ENCODE measurements at places on chromosomes 12 and 14.

- peak; percentile 12 for DNase-seq
Observed at GRCh38 chr12:3928538-3929184, 55.5 kb upstream of the PARP11 start.

GRCh38 chr14:24851837-24852236 is 198.1 kb downstream of the STXBP6 start:
- DNase-seq, result no peak

DNA sequence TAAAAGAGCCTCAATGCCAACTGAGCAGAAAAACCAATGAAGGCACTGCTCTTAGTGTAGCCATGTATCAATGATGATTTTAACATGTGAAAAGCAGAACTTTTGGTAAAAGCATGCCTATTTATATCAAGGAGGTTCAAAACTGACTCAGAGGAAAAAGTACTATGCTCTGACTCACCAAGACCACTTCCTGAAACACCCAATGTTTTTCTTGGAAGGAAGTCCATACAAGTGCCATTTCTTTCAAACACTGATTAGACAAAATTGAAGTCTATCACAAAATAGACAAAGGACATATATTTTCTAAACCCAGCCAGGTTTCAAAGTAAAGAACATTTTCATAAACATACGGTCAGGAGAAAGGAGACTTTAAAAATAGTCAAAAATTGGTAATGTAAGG is 88.6 kb downstream of the EPS8 start:
- peak; percentile 24 for DNase-seq

- DNase-seq, result no peak
Observed at GRCh38 chr12:114368685-114369452, 37.1 kb downstream of the TBX5 start.

GRCh38 chr12:77686760-77687159 is 143.9 kb upstream of the NAV3 start:
- DNase-seq, result no peak

DNA sequence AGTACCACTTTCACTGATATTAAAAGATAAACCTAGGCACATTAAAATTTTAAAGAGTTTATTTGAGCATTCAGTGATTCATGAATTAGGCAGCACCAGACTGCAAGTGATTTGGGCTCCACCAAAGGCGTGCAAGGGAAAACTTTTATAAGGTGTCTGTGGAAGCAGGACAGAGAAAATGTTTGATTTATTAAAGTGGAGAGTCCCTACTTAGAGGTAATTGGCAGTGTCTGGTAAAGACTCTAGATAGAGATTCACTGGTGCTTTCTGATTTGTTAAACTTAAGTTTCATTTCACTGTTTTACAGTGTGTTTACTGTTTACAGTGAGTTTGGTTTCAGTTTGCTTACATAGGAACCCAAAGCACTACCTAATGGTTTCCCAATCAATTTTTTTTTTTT is 72.8 kb downstream of the ANKS1B start:
- no peak for DNase-seq

DNA sequence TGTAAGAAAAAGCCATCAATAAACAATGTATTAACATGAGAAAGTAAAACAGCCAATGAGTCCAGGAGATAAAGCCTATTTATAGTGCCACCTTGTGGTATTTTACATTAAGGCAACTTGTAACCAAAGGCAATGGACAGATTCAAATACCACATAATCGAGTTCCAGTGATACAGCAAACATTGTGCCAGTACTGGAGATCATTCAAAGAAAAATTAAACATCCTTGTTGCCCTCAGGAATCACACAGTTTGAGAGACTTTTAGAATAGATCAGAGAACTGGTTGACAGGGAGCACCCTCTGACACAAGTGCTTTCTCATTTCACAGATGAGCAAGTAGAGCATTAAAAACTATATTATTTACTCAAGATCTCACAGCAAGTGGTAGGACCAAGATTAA is 98.1 kb downstream of the DDHD1 start:
- peak; percentile 7 for DNase-seq

DNA sequence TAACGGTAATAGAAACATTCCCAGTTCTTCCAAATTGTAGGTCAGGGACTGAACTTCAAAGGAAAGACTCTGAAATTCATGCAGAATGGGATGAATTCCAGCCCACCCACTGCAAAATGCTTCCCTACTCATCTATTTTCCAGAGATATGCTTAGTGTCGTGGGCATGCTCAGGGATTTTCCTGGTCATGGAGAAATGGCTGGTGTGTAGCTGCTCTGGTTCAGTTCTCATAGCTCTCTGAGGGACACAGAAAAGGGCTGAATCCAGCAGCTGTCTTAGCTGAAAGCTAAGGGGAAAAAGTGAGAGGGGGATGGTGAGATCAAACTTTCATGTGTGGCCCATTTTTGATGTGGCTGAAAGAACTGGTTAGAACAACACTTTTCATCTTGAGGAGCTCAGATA is 72.9 kb upstream of the KRAS start:
- no peak for DNase-seq

DNA sequence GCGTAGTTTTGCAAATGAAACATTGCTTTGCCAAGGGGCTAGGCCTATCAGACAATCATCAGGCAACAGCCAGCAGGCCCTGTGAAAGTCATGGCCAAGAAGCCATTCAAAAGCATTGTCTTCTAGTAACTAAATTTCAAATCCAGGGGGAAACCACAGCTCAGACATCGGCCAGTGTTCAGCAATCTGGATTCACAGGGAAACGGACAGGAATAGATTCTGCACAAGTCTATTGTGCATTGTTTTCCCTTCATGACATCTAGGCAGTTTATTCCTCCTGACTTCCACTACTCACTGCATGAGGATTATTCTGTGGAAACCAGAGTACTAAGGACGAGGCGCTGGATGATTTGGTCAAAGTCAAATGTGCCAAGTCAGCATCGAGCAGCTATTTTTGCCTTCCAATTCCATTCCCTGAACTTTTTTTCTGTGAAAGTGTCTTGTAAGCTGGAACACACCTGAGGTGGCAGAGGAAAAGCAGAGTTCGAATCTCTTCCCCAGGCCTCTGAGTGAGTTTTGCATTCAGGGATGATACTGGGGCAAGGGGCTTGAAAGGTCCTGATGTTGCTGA is 75.4 kb downstream of the VCPKMT start:
- no peak for DNase-seq

Measured in GM06990 (cell line).